ENCODE measurements at places on chromosomes 12 and 14.

- DNase-seq, result no peak
Observed at GRCh38 chr14:83085725-83086124, 1552.1 kb upstream of the SEL1L start.

GRCh38 chr14:66293533-66294105, 192.6 kb upstream of the CCDC196 start:
- DNase-seq, result no peak

DNA sequence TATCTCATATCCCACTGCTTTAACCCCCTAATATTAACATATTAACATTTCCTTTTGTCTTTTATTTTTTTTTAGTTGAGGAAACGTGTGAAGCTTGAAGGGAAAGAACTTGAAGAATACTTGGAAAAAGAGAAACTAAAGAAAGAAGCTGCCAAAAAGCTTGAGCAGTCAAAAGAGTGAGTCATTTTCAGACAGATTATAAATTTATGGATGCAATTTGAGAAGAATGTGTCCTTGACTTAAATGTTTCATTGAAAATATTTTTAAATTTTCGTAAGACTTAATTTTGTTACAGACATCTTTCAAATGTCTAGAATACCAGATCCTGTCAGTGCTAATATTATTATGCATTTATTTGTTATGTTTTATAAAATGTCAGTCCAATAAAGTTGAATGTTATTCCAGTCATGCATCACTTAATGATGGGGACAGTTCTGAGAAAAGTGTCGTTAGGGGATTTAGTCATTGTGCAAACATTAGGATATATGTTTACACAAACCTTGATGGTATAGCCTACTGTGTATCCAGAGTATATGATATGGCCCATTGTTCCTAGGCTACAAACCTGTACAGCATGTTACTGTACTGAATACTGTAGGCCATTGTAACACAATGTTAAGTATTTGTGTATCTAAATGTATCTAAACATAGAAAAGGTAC, 32.6 kb downstream of the CPSF2 start:
- no peak for DNase-seq

DNA sequence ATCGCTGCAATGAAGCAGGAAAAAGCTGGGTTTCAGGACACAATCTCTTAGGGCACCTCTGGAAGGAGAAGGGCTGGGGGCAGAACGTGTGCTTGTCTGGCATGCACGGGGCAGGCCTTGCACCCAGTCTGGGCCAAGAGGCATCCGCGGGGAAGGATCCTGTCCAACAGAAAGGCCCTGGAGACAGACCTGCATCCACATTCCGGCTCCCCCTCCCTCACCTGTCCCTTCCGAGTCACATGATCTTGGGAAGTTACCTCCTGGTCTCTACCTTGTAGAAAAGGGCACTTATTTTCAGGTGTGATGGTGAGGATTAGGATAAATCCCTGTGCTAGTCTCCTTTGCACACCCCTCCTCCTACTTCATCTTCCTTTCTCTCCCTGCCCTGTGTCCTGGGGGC, 25.4 kb downstream of the CLMN start:
- no peak for DNase-seq

DNA sequence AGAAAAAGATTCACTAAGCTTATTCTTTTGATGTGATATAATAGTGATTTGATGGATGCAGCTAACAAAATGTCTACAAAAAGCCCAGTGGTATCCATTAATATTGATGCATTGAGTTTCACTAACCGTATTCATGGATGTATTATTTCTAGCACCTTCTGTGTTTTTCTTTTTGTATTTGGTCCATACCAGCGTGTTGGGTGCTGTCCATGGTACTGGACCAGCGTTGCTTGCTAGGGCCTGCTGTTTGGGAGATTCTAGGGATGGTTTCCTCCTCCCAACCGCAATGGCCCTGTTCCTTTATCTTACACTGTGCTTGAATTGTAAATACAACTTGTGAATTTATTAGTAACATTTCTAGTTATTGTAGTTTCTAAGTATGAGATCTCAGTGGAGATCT, 31.7 kb downstream of the ANO4 start:
- DNase-seq, result no peak

DNA sequence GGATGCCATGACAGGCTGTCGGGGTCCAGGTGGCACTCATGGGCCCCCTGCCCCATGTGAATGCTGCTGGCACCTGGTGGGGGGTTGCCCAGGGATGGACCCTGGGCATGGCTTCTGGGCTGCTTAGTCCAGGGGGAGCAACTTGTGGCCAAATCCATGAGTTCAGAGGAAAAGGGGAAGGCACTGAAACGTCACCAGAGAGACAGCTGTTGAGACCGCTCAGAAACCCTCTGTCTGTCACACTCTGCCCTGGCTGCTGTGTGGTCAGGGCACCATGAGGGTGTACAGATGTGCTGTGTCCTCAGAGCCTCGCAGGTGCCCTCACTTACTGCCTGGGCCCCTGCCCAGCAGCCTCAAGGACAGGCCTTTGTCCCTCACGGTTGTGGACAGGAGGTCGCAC, 9.4 kb downstream of the CLBA1 start:
- no peak for DNase-seq

DNA sequence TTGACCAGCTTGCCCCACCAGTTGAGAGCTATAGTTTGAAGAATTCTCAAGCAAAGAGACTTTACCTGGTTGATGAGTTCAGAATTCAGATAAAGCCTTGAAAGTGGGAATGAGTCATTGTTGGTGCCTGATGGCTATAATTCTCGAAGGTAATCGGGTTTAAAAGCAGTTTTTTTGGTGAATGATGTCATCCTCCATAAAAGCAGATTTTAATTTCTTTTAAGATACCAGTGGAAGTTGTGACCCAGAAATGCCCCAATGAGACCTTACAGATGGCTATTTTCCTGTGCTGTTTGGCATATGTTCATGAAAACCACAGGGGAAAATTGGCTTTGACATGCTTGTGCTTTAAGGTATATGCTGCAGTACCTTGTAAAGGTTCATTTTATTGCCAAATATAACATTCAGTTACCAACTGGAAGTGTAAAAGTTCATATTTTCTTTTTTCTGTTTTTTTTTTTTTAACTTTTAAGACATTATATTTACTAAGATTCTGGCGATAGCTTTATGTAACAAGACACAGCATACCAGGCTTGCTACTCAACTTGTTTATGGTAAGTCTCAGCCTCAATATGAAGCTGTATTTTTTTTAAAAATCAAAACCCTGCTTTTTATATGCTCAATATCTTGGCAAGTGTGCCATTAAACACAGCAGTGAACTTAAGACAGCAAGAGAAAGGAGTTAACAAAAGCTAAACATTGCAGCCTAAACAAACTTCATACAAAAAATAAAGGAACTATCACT, 119.3 kb downstream of the LMNTD1 start:
- no peak for DNase-seq

- no peak for DNase-seq
Observed at GRCh38 chr12:63823040-63823439, 21.5 kb upstream of the SRGAP1 start.

- DNase-seq, result peak; percentile 12
Observed at GRCh38 chr14:100348784-100349685, 25.9 kb downstream of the SLC25A47 start.

DNA sequence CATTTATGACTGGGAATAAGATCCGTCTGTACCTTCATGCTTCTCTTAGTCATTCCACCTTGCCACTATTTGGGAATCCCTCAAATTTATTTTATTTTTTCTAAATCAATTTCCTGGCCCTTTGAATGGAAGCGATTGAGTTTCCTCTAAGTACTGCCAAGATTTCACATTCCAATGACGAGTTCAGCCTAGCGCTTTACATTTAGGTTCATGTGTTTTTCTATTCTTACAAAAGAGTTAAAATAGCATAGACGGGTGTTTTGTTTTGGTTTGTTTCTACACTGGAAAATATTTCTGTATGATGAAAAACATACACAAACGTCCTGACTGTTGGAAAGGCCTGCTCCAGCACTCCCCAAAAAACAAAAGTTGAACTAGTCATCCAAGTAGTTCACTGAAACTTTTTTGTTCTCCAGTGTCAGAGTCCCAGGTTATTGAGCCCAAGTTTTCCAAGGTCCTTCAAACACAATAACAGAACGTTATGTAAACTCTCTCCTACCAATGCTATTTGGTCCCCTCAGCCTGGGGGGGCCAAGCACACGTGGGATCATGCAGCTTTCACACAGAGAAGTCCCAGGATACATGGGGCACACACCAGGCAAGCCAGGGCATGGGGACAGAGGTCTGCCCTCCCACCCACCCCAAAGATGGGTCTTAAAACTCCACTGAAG, 74.8 kb upstream of the FOXN3 start:
- DNase-seq, result no peak

- DNase-seq, result peak; percentile 50
Observed at GRCh38 chr12:49347311-49348193, 864 bp downstream of the DNAJC22 start.

- no peak for DNase-seq
Observed at GRCh38 chr12:64059685-64060084, 162.4 kb downstream of the KICS2 start.

- no peak for DNase-seq
Observed at GRCh38 chr14:38330275-38330674, 74.4 kb upstream of the CLEC14A start.
